AG09309 (cell line): ENCODE measurements at places on chromosomes 1 and 21.

DNA sequence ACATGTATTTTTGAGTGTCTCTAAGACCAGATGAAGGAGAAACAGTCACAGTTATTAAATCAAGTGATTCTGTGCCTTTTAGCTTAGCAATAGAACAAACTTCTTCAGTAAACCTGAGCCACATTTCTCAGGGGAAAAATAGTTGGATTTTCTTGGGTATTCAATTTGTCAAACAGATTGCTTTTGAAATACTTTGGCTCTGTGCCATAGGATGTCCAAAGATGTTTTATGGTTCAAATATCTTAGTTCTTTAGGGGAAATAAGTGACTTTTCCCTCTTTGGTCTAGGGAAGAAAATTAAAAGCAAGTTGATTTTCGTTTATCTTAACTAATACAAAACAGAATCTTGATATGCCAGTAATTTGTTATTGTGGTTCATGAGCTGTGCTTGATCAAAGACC is 125.9 kb downstream of the ATP5PO start:
- no peak for DNase-seq

DNA sequence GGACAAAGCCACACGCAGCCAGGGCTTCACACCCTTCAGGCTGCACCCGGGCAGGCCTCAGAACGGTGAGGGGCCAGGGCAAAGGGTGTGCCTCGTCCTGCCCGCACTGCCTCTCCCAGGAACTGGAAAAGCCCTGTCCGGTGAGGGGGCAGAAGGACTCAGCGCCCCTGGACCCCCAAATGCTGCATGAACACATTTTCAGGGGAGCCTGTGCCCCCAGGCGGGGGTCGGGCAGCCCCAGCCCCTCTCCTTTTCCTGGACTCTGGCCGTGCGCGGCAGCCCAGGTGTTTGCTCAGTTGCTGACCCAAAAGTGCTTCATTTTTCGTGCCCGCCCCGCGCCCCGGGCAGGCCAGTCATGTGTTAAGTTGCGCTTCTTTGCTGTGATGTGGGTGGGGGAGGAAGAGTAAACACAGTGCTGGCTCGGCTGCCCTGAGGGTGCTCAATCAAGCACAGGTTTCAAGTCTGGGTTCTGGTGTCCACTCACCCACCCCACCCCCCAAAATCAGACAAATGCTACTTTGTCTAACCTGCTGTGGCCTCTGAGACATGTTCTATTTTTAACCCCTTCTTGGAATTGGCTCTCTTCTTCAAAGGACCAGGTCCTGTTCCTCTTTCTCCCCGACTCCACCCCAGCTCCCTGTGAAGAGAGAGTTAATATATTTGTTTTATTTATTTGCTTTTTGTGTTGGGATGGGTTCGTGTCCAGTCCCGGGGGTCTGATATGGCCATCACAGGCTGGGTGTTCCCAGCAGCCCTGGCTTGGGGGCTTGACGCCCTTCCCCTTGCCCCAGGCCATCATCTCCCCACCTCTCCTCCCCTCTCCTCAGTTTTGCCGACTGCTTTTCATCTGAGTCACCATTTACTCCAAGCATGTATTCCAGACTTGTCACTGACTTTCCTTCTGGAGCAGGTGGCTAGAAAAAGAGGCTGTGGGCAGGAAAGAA is 8.1 kb downstream of the PSRC1 start:
- DNase-seq: no peak

DNA sequence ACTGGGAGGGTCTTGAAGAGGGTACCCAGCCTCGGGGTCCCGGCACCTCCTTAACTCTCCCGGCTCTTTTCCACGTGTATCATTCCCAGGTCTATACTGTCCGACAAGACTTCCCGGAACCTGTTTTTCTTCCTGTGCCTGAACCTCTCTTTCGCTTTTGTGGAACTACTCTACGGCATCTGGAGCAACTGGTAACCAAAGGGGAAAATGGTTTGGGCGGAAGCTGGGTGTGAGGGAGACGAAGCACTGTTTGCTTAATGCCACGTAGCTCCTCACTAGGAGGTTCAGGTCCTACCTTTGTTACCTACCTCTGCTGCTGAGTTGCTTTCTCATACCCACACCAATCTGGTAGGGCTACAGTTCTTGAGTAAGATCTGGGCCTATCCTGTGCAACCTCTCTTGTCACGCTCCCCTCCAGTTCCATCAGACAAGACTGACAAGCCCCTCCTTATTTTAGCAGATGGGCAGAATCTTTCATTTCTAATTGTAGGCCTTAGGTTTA is 642 bp downstream of the SLC30A7 start:
- DNase-seq: no peak

GRCh38 chr1:204507317-204508105 is 8.7 kb upstream of the MDM4 start:
- no peak for DNase-seq

DNA sequence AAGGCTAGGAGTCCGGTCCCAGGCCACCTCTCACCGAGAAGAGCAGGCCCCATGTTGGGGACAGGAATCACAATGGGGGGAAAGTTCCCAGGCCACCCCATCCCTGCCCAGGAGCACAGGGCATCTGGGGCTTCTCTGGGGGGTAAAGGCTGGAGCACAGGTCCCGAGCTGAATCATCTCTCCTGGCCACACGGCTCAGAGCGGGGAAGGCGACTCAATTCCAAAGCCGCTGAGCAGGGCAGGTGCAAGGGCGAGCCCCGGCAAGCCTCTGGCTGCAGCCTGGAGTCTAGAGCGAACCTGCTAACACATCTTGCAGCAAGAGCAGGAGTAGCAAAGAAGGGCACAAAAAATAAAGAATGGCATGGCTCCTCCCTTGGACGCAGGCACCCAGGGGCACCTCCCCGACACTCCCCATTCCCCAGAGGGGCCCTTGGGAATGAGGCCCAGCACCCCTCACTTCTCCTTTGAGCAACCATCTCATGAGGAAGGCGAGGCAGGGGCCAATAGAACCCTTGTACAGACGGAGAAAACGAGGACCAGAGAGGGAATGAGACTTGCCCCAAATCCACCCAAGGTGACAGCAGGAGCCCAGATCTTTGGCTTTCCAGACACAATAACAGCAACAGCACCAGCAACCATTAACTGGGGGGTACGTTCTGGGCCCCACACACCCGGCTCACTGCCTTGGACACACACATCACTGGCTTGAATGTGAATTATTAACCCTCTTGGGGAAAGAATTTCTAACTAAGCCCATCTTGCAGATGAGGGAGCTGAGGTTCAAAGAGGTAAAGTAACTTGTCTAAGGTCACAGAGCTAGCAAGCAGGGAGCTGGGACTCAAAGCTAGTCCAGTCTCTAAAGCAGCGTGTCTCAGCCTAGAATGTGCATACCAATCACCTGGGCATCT is 20.7 kb upstream of the ALDH4A1 start:
- no peak for DNase-seq

GRCh38 chr21:21003701-21004100 is 5.5 kb downstream of the NCAM2 start:
- DNase-seq: no peak

DNA sequence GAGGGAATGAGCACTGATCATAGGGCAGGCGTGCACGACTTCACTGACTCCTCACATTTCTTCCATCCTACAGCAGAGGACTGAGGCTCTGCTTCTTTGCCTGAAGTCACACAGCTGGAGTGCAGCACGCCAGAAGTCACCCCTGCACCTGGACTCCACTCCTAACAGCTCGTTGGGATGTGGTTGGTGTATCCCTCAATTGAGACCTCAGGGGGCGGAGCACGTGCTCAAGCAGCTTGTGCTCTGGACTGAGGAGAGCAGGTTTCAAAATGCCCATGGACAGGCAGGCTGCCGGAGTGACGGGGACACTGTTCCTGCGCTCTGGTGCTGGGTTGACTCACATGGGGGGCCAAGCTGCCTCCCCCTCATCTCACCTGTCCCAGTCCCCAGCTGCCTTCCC is 13.9 kb downstream of the CHIT1 start:
- no peak for DNase-seq

GRCh38 chr1:17594690-17595601 is 55.4 kb downstream of the ARHGEF10L start:
- peak; percentile 45 for DNase-seq

GRCh38 chr1:82782599-82782998 is 981.9 kb downstream of the ADGRL2 start:
- no peak for DNase-seq

- no peak for DNase-seq
Observed at GRCh38 chr1:44637702-44638411, 36.4 kb downstream of the TMEM53 start.

- no peak for DNase-seq
Observed at GRCh38 chr1:105894006-105894405, 1162.5 kb upstream of the PRMT6 start.

DNA sequence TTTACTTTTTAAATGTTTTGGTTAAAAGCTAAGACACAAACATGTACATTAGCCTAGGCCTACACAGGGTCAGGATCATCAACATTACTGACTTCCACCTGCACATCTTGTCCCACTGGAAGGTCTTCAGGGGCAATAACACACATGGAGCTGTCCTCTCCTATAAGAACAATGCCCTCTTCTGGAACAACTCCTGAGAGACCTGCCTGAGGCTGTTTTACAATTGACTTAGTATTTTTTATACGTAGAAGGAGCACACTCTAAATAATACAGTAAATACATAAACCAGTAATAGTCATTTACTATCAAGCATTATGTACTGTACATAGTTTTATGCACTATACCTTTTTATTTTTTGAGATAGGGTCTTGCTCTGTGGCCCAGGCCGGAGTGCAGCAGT is 14.1 kb upstream of the MOB3C start:
- no peak for DNase-seq

GRCh38 chr21:27825035-27825434 is 858.1 kb upstream of the ADAMTS5 start:
- no peak for DNase-seq

DNA sequence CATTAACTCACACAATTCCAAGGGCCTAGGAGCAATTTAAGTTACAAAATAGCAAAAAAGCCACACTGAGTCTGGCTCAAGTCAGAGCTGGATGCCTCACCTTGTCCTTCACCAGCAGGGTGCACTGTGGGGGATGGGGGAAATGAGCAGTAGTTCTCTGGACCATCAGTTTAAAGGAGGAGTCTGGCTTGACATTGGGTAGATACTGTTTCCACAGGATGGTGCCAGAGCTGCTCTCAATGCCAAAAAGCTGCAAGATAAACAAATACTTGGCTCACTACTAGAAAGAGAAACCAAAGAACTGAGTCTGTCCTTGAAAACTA is 18.8 kb downstream of the EMC1 start:
- DNase-seq: no peak

DNA sequence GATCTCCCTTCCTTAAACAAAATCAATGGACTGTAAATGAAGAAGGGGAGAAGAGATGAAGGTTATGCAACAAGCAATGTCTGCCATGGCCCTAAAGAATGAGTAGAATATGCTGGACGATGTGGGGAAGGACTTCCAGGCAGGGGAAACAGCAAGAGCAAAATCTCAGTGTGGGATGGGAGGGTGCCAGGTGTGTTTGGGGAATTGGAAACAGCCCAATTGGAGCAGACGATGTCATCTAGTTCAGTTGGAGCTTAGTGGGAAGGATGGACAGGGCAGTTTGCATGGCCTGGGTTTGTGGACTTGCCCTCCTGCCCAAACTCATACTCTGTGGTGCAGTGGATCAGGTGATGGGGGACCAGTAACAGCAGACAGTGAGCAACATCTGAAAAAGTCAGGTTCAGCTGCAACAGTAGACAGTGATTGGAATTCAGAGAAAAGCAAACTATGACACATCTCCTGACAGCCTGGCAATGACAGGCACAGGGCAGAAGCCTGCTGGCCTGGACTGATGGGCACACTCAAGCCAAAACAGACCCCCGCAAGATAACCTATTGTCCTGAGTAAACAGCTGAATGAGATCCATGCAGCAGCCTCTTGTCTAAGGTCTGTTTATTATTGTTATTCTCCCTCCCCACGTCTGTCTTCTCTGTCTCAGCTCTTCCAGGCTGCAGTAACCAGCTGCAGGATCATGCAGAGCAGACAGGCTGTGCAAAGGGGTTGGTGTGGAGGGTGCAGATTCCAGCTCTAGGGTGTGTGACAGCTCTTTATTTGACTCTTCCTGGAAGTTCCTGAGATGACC is 50.5 kb upstream of the PRELP start:
- no peak for DNase-seq

- no peak for DNase-seq
Observed at GRCh38 chr1:105137543-105138457, 1388.1 kb downstream of the AMY1C start.

GRCh38 chr1:45478121-45478814 is 12.7 kb downstream of the TESK2 start:
- DNase-seq: no peak

DNA sequence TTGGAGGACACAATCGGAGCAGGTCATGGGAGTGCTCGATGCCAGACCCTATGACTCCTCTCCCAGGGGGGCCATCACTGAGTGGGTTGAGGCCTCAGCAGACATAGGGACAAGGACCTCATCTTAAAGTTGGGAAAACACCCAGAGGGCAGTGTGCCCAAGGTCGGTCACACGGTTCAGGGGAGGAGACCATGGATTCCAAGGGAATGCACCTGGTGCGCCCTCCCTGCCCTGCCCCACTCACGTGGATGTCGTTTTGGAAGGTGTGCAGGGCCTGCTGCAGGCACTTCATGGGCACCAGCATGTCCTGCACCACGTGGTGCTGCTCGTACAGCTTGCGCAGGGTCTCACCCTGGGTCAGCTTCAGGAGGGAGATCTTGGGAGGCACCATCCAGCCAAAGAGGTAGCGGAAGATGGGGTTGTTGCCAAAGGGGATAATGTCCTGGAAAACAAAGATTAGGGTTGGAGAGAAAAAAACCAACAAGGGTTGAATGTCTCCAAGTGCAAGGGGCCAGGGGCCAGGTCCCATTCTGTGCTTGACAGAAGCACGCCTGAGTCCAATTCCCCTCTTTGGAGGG is 33.1 kb downstream of the DHCR24 start:
- DNase-seq: no peak

- no peak for DNase-seq
Observed at GRCh38 chr1:88877382-88877825, 14.0 kb downstream of the GTF2B start.

DNA sequence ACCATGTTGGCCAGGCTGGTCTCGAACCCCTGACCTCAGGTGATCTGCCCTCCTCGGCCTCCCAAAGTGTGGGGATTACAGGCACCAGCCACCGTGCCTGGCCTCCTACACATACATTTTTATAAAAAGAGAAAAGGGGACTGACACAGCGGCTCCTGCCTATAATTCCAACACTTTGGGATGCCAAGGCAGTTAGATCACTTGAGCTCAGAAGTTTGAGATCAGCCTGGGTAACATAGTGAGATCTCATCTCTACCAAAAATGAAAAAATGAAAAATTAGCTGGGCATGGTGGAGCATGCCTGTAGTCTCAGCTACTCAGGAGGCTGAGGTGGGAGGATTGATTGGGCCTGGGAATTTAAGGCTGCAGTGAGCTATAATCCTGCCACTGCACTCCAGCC is 23.4 kb downstream of the ZNF281 start:
- no peak for DNase-seq

GRCh38 chr1:169018751-169019150 is 87.7 kb upstream of the ATP1B1 start:
- no peak for DNase-seq
